Pulmonary artery endothelial cell (primary cell): ENCODE measurements at places on chromosomes 13 and 19.
A peak's percentile ranks its signal among the peaks of the same experiment; 100 is the strongest.

- DNase-seq = no peak
Observed at GRCh38 chr13:52366291-52366690, 39.7 kb downstream of the THSD1 start.

DNA sequence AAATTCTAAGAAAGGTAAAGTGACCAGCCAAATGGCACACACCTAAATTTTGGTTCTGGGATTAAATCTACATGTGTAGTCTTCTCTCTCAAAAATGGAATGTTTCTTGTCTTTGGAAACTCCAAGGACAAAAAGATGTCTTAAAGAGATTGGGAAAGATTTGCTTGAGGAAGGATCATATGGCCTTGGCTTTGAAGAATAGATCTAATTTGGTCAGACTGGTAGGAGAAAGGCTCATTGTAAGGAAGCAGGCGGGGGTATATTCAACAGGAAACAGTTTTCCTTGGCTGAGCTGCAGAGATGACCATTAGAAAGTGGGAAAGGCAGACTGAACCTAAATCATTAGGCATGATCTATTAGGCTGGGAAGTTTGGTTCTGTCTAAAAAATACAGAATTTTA is 365.3 kb downstream of the DCT start:
- DNase-seq = no peak

- no peak for DNase-seq
Observed at GRCh38 chr13:75319254-75319653, 162.7 kb downstream of the TBC1D4 start.

DNA sequence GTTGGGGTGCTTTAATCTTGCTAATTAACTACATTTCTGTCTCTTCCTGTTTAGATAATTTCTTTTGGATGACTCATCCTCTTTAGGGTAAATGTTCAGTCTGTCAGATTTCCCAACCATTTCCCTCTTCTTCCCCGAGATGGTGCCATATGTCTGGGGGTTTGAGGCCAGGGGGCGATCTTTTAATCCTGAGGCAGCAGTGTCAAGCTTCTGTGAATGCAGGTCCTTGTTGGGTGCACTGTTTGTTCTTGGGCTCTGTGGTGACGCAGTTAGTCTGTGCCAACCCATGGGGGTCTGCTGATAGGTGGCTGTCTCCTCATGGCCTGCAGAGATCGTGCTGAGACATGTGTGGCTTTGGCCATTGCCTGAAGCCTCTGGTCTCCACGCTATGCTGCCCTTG is 420.4 kb downstream of the NDFIP2 start:
- DNase-seq = no peak

DNA sequence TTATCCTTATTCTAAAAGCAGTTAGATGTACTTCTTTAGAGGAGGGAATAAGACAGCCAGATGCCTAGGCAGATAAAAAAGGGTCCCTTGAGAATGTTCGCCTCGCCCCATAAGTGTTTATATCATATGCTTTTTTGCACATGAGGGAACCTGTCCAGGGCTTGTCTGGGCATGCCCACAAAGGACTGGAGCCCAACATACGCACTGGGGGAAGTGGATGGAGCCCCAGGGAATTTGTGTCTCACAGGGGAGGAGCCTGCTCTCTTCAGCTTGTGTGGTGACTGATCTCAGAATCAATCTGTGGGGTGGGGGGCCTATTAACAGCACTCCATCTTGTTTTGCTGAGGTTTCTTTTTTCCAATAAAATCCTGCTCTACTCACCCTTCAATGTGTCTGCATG is 22.6 kb downstream of the MED4 start:
- DNase-seq = no peak

DNA sequence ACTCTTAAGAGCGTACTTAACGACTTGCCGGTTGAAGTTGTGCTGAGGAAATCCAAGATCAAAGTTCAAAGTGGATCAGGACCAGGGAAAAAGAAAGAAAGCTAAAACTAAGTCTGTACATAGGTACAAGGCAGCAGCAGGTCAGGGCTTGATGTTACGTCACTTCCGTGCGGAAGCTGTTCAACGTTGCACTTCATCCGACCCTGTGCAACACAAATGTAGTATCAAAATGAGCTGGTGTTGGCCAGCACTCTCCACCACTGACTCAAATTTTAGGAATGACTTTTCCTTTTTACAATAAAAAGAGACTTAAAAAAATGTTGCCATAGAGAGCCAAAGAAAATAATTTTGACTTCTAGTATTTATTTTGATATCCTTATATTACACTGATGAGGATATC is 1315.4 kb downstream of the EFNB2 start:
- no peak for DNase-seq

GRCh38 chr13:109593230-109593629 is 193.2 kb downstream of the IRS2 start:
- DNase-seq = no peak

DNA sequence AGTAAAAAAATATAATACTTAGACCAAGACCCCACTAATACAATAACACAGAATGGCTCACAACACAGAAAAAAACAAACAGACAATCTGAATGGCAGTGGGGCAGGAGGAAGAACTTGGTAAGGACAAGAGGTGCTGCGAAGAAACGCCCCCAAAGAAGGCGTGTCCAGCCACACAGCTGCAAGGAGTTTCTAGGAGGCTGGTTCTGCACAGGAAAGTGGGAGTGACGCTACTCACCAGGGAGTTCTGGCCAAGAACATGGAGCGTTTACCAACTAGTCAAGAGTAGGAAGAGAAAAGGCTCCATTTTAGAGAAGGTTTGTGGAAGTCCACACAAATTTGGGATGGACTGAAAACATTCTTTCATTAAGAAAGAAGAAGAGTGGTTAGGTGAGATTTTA is 95.3 kb upstream of the SLC15A1 start:
- no peak for DNase-seq

DNA sequence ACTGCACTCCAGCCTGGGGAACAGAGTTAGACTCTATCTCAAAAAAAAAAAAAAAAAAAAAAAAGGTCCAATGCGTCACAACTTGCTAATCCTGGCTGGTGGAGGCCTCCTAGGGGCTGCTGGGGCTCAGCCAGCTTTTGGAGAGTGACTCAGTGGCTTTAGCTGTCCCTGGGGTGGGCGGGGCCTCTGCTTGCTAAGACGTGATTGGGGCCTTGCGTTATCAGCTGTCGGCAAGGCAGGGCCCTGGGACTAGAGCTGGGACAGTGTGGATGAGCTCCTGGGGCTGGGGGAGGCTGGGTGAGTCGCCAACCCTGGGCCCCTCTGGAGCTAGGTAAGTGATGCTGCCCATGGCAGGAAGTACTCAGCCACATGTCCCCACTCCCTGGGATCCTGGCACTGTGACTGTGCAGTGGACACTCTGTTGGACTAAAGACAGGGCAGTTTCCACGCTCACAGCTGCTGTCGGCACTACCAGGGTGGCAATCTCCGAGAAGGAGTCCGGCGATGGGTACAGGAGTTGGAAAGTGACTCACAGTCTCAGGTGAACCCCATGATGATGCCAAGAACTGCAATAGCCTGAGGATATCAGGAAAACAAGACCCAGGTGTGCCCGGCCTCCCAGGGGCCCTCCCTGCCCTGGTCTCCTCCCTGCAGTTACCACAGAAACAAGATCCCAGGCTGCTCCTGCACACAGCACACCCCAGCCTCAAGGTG is 32.2 kb downstream of the F2RL3 start:
- no peak for DNase-seq

- peak; percentile 36 for DNase-seq
Observed at GRCh38 chr13:26184791-26185250, 37.3 kb downstream of the RNF6 start.

DNA sequence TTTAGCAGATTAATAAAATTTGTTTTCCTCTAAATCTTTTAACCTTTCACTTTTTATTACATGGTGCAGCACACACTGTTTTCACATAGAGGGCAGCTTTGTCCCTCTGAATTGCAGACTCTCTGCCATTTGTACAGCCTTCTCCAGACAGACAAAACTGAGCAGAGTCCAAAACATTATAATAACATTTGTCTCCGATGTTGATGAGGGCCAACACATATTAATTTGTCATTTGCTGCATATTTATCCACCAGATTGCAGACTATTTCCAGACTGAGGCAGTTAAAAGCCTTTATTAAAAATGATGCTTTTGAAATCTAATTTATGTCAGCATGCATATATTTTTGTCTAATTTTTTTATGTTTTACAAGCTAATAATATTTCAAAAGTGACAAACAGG is 1251.9 kb upstream of the SLC10A2 start:
- no peak for DNase-seq

- no peak for DNase-seq
Observed at GRCh38 chr13:112702341-112702985, 12.6 kb downstream of the ATP11A start.

DNA sequence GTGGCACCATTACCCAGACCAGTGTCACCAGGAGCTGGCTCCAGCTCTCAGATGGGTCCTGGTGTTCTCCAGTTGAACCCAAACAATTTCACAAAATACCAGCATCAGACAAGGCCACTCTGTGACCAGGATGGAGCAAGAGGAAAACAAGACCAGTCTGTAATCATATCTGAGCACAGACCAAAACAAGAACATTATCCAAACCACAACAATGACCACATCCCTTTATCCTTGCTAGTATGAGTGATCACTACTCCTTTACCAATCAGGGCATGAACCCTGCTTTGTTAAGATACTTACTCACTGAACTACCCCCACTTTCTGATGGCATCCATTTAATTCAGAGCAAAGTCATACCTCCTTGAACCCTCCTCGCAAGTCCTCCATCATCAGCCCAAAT is 145.9 kb downstream of the NUFIP1 start:
- DNase-seq = no peak

DNA sequence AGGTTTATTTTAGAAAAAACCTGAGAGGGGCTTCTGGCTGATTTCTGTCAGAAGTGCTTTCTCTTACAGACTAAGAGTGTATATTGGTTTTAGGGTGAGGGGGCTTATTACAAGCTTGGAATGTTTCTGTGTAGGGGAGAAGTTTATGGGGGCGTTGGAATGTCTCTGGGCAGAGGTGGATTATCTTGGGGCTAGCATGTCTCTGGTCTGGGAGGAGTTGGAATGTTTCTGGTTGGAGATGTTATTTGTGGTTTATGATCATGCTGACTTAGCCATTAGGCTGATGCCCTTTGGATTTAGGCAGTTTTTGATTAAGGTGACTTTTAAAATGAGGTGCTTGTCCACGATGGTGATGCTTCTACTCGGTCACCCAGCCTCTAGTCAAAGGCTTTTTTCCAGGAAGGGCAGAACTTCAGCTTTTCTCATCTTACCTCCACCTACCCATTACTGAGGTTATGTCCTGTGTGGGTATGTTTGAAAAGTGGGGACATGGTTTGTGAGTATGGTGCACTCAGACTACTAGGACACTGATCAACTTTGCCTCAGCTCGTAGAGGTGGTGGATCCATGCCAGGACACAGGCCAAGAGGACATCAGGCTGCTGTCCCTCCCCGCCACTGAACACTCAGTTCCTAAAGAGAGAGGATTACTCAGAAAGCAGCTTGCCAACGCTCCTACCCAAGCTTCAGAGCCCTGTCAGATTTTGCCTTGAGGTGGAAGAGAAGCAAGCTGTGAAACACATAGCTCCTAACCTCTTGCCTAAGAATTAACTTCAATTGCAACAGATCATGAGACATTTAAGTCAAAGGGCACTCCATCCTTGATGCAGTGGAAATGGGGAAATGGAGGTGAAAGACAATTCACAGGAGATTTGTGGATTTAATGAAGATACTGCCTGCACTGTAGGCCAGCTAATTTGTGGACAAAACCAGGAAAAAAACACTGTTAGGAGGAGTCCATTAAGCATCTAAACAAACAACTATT is 63.6 kb downstream of the ZNF44 start:
- DNase-seq = no peak

DNA sequence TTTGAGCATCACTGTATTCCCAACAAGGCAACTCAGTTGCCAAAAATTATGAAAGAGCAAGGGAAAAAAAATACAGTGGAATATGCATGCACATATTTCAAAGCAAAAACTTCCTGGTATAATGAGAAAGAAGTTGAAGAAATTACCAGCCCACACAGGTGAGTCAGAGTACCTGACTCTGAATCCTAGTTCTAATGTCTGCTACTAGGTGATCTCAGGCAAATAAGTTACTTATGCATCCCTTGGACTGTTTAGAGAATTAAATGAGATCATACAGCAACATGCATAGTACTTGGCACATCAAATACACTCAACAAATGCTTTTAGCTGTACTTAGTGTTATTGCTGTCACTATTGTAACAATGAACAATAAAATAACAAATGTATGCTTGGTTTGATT is 144.9 kb downstream of the MIPEP start:
- DNase-seq = no peak

GRCh38 chr13:75685239-75685697 is 49.1 kb downstream of the LMO7 start:
- no peak for DNase-seq

- peak; percentile 20 for DNase-seq
Observed at GRCh38 chr19:4523306-4524110, 5.2 kb upstream of the PLIN4 start.

- no peak for DNase-seq
Observed at GRCh38 chr13:22162889-22163288, 492.0 kb downstream of the FGF9 start.

GRCh38 chr19:42030645-42031440 is 36.8 kb upstream of the ATP1A3 start:
- no peak for DNase-seq

DNA sequence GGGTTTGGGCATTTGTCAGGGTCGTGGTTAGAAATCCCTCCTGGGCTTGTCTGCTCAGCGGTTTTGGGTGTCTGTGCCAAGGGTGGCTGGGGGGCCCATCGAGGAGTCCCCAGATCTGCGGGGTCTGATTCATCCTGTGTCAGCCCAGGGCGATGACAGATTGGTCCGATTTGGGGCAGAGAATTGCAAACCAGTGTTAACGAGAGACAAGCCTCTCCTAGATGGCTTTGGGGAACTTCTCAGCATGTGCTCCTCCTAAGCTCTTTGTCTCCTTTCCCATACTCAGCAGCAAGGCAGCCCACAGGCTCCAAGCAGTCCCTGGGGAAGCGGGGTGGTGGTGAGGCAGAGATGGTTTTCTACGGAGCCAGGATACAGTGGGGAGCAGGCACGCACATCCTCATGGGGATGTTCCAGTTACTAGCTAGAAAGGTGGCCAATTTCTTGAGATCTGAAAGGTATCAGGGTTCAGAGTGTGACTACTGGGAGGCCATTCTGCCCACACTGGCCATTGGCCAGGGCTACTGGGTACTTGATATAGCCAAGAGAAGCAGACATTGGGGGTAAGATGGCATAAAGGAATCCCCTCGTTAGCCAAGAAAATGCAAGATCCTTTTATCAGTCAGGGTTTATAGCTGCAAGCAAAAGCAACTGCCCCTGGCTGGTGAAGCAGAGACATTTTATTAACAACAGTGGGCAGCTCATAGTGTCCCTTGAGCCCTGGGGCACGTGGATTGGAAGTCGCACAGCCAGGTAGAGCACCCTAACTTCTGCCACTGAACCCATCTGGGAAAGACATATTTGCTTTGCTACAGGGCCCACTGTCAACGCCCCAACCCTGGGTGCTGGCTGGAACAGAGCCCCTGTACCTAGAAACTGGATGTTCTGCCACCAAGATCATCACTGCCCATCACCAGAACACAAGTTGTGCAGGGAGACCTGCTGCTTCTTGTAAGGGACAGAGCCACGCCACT is 63.6 kb downstream of the RGCC start:
- no peak for DNase-seq

DNA sequence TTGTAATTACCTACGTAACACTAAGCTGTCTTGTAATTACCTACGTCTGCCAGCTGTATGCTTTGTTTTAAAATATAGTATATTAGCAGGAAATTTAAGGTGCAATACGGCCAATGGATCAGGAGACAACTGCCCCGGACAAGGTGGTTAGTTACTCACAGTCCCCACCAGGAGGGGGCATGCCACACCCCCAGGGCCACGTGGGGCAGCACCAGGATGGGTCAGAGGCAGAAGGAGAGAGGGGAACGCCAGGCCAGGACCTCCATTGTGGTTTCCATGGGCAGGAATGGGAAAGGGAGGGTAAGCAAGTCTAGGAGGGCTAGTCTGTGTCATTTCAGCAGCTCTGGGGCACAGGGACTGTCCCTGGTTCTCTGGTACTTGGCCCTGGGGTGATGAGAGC is 140.1 kb downstream of the URI1 start:
- DNase-seq = no peak
